Stimulated activated CD4-positive, alpha-beta T cell treated with anti-CD3 and anti-CD28 coated beads, Interleukin-4, amount 100 ng/mL, for 24 hours (primary cell): ENCODE measurements at places on chromosomes 2 and 18.

- no peak for DNase-seq
These were observed 52.9 kb downstream of the PKDCC start for GRCh38 chr2:42100683-42101205.

- no peak for DNase-seq
These were observed 96.4 kb upstream of the SCN1A start for GRCh38 chr2:166224197-166224596.

DNA sequence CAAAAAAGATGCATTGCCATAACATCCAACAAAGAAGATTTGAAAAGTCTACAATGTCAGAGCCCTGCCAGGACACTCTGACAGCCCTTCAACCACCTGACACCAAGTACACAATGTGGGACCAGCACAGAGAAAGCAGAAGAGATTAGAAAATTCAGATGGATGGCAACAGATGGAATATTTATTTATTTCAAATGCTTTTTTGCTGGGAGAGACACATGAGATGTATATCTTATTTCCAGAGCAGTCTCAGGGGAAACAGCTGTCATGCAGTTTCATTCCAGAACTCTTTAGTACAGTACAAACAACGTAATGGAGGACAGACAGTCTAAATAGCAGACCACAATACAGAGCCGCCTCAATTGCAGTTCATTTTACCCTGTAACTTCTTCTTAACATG, 110.1 kb downstream of the MAIP1 start:
- DNase-seq, result no peak

DNA sequence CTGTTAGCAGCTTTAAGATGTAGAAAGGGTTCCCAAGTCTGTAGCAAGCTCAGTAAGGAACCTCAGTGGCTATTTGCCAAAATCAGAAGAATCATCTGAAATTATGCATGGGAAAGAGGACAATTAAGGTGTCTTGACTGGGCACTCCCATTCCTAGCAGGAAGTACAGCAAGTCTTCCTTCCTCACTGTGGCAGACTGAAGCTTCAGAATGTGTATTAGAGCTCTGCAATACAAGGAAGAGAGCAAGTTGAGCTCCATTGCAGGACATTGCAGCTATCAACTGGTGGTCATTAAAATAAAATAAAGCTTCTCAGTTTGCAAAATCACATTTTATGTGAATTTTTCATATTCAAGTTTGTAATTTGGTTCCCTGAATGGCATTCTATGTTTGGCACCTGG, 200.5 kb upstream of the CHAC2 start:
- no peak for DNase-seq

DNA sequence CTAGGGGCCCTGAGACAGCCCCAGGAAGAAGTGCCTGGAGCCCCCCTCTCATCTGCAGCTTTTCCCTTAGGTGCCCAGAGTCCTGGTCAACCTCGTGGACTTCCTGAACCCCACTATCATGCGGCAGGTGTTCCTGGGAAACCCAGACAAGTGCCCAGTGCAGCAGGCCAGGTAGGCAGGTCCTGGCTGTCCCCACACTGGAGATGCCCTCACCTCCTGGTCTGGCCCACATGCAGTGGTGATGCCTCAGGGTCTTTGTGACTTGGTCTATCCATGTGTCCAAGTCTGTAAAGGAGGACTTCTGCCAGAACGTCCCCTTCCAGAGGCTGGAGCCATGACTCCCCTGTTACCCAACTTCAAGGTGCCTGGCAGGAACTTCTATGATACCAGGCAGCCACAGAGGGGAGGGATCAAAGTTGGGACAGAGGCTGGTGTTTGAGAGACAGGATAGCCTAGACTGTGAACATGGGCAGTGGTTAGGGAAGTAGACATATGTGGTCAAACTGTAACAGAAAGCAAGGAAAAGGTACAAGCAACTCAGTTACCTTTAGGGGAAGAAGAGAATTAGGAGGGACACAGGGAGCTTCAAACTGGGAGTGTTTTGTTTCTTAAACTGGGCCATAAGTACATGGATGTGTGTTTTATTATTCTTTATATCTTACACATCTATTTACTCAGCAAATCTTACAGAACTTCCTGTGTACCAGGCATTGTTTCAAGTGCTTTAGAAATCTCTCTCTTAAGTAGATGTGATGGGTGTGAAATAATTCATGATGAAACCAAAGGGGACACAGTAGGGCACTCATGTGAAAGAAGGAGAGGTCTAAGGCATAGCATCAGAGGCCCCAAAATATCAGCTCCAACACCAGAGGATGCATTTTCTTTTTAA, 107.1 kb downstream of the PLB1 start:
- no peak for DNase-seq

GRCh38 chr2:152154462-152154861, 21.1 kb downstream of the STAM2 start:
- no peak for DNase-seq

- DNase-seq, result no peak
These were observed 14.5 kb upstream of the NXPH2 start for GRCh38 chr2:138794724-138795123.
